AG08396 (cell line): ENCODE measurements at places on chromosomes 11 and 22.

- DNase-seq = no peak
Measured at GRCh38 chr11:16421826-16422225, 65.5 kb upstream of the SOX6 start.

GRCh38 chr22:20867179-20868024 lies 8.6 kb downstream of the SNAP29 start:
- DNase-seq = peak; percentile 57

DNA sequence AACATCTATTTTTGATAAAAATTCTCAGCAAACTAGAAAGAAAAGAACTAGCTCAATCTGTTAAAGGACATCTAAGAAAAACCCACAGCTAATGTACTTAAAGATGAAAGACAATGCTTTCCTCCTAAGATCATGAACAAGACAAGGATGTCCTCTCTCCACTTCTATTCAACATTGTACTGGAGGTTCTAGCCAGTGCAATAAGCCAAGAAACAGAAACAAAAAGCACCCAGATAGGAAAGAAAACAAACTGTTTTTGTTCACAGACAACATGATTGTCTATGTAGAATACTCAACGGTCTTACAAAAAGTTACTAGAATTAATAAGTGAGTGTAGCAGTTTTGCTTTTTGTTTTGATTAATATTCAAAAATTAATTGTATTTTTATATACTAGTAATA lies 7.8 kb downstream of the CD3D start:
- no peak for DNase-seq

DNA sequence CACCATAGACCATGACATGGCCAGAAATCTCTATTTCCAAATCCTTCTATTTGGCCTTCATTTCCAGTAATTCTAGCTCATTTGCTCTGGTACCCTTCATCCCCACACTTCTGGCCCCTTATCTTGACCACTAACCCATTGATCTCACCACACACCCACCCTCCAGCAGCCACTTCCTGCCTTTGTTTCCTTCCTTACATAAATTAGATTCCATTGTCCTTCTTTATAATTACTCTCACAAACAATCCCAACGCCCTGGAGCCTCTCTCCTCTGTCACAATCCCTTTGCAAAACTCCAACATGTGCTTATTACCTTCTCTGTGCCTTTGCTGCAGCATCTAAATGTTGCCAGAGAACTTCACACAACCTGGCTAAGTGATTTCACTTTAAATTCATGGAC lies 14.8 kb downstream of the APLNR start:
- DNase-seq = no peak

GRCh38 chr11:11230802-11231562 lies 122.1 kb downstream of the CSNK2A3 start:
- no peak for DNase-seq
